Eye (tissue), 1 donor: ENCODE measurements at places on chromosomes 1 and 21.

- DNase-seq, result no peak
Observed at GRCh38 chr1:44114098-44114497, 4.5 kb upstream of the KLF17 start.

DNA sequence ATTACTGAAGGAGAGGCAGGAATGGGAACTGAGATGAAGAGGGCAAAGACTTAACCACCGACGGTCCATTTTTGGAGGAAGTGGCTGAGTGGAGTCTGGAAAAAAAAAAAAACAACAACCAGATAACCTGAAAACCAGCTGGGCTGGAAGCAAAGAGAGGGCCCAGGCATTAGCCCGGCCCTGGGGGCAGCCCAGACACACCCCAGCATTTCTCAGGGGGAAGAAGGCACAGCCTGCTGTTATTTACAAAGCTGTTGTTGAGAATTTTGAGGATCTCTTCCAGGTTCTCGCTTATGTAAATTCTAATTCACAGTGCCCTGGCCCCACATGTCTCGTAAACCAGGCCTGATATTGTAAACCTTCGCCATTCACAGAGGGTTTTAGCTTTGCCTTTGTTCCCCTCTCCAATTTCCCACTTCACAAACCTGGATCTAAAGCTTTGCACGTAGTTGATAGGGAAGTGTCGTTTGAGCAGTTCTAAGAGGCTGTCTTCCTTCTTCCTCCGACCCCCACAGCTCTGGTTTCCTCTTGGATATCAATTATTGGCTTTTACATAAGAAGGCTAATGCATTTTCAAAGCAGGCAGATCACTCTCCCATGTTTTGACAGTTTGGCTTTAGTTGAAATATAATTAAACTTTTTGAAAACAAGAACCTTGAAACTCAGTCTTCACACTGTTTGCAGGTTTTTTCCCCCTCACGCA lies 161.8 kb upstream of the IRF2BP2 start:
- DNase-seq, result no peak

- DNase-seq, result no peak
Observed at GRCh38 chr1:111251570-111251969, 24.1 kb downstream of the CHI3L2 start.

DNA sequence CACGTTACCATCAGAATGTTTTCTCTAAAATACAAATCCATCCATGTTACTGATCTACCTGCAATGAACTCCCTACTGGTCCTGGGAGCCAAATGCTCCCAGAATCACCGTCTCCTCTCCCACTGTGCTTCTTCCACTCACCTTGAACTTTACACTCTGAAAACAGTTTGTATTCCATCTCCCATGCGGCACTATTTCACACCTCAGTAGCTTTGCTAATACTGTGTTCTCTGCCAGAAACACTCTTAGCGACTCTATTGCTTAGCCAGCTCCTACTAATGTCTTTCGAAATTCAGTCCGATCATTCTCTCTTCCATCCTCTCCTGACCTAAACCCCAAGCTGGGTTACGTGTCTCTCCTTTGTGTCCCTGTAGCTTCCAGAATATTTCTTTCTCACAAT lies 284.4 kb upstream of the DUSP10 start:
- no peak for DNase-seq

DNA sequence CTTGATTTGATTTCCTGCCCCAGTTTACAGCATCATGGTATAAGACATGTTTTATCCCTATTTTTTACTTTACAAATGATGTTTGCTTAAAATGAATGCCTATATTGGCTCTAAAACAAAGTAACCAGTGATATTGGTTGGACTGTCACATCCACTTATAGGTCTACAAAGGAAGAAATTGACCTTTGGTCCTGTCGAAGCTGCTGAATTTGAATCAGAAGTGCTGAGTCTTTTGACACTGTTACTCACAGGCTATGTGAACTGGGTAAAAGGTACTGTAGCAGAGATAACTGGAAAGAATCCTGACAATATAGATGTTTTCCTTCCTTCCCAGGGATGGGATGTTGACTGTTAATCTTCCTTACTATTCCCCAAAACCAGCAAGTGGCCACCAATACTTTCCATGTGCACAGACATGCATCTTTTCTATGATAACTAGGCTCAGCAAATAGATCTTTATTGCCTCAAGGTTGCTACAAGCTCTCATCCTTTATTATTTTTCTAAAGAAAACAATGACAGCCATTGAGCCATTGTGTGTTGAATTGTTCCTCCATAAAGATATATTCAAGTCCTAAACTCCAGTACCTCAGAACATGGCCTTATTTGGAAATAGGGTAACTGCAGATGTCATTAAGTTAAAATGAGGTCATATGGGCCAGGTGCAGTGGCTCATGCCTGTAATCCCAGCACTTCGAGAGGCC lies 175.9 kb upstream of the NR5A2 start:
- DNase-seq, result peak; percentile 72

- DNase-seq, result no peak
Observed at GRCh38 chr1:154866257-154867063, 3.6 kb downstream of the KCNN3 start.

DNA sequence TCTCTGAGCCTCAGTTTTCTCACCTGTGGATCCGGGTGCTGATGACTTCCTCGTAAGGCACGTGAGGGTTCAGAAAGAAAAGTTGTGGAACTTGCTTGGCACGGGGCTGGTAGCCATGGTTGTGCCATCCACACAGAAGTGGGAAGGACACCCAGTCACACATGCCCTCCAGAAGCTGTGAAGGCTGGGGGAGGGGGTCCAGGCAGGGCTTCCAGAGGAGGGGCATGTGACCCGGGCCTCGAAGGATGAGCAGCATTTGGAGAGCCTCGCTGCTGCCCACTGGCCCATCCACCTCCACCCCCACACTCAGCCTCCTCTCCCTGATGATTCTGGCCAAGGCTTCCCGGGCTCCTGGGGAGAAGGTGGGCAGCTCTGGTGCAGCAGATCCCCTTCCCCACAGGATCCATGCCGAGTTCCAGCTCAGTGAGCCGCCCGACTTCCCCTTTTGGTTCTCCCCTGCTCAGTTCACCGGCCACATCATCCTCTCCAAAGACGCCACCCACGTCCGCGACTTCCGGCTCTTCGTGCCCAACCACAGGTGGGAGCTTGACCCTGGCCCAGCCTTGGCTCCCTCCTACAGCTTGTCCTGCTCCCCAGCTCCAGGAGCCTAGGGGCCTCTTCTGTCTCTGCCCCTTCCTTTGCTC lies 9.4 kb downstream of the SELENON start:
- DNase-seq, result no peak

- peak; percentile 10 for DNase-seq
Observed at GRCh38 chr1:224544346-224545110, 71.6 kb upstream of the CNIH3 start.

DNA sequence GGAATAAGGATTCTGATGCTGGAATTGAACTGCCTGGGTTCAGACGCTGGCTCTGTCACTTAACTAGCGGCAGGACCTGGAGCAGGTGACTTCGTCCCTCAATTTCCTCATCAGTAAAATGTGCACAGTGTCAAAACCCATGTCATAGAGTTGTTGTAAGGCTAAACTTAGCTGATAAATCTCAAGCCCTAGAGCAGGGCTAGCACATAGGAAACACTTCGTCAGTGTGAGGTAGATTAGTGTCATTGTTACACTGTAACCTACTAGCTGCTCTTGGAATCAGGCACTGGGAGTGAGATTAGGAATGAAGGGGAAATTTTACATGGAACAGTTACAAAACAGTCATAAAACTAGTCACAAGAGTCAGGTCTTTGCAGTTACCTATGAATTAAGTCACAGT lies 56.1 kb upstream of the ANGPTL1 start:
- DNase-seq, result no peak

DNA sequence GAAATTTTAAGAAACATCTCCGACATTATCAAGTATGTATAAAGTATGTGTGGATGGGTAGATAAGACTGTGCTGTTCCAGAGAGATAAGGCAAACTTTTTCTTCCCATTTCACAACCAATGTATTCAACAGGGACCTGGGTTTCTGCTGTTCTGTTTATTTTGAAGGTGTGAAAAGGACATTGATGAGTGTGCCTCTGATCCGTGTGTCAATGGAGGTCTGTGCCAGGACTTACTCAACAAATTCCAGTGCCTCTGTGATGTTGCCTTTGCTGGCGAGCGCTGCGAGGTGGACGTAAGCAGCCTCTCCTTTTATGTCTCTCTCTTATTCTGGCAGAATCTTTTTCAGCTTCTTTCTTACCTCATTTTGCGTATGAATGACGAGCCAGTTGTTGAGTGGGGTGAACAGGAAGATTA lies 174.0 kb downstream of the CRB1 start:
- no peak for DNase-seq

DNA sequence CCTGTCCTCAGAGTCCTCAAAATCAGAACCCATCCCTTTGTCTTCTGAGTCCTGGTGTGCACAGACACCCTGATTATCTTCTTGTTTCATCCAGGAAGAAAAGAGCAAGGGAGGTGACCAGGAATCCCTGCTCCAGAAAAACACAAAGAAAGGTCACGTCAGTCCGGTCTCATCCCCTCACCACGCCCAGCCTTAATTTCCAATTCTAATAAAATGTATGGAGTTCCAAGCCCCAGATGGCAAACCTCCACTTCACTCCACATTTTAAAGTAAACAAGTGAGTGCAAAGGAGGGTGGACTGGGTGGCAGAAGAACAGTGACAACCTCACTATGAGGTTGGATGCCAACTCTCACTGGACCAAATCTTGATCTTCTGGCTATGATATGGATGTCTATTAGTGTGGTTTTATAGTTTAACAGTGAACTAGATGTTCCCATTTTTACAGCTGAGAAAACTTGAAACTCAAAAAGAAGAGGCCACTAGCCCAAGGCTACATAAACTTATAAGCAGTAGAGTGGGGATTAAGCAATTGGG lies 22.0 kb downstream of the ZNF697 start:
- DNase-seq, result no peak

GRCh38 chr1:205714190-205714905 lies 34.0 kb upstream of the SLC45A3 start:
- peak; percentile 24 for DNase-seq
